NCI-H2029 (cell line): ENCODE measurements at places on chromosomes 11 and 22.

DNA sequence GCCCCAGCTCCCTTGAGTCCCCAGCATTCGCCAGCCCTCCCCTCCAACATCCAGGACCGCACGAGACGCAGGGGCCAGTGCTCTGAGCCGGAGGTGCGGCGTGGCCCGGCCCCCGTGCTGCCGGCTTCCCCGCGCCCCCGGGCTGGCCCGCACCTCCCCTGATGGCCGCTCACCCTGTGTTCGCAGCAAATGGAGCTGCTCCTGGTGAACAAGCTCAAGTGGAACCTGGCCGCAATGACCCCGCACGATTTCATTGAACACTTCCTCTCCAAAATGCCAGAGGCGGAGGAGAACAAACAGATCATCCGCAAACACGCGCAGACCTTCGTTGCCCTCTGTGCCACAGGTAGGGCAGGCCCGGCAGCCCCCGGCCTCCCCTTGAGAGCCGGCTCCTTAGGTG, 2.7 kb downstream of the CCND1 start:
- no peak for DNase-seq

- no peak for DNase-seq
Observed at GRCh38 chr11:126363706-126364248, 8.3 kb downstream of the ST3GAL4 start.

- DNase-seq: no peak
Observed at GRCh38 chr11:103863497-103863896, 172.9 kb upstream of the DDI1 start.

DNA sequence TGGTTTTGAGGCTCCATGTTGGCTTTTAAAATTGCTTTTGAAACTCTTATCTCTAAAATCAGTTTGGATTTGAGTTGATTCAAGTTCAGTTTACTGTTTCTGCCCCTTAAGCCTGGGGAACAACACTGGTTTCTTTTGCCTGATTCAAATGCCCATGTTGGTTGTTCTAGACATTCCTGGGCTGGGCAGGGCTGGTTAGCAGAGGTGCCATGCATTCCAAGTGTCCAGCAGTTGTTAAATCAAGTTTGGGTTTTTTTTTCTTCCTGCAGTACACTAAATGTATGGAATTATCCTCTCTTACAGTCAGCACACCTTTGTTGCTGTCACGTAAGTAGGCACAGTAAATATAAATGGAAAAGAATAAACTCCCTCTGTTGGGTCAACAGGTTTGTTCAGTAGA, 67.2 kb upstream of the MTMR2 start:
- no peak for DNase-seq

GRCh38 chr22:46671824-46672432, 51.7 kb downstream of the GRAMD4 start:
- DNase-seq: no peak

DNA sequence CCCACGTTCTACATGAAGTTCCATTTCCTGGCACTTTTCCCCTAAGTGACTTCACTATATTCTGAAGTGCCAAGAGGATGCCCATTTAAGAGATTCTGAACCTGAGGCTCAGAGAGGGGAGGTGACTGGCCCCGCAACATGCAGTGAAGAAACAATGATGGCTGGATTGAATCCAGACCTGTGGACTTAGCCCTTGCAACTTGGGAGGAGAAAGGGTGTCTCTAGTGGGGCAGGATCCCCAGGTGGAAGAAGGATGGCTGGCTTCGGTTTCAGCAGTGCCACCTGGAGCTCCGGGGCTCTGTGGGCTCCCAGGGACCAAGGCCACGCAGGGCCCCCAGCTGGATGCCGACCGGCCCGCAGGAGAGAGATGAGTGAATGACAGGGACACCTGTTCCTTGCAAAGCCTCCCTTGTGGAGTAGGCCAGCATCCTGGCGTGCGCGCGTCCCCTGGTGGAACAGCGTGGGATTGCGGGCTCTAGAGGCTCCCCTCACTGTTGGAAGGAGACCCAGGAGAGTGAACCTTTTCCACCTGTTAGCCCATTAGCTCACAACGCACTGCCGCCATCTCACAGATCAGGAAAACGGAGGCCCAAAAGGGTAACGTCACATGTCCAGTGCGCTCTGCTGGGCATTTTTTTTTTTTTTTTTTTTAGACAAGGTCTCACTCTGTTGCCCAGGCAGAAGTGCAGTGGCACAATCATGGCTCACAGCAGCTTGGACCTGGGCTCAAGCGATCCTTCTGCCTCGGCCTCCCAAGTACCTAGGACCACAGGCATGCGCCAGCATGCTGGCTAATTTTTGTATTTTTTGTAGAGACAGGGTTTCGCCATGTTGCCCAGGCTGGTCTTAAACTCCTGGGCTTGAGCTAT, 104.7 kb downstream of the KIAA1671 start:
- peak; percentile 45 for DNase-seq

DNA sequence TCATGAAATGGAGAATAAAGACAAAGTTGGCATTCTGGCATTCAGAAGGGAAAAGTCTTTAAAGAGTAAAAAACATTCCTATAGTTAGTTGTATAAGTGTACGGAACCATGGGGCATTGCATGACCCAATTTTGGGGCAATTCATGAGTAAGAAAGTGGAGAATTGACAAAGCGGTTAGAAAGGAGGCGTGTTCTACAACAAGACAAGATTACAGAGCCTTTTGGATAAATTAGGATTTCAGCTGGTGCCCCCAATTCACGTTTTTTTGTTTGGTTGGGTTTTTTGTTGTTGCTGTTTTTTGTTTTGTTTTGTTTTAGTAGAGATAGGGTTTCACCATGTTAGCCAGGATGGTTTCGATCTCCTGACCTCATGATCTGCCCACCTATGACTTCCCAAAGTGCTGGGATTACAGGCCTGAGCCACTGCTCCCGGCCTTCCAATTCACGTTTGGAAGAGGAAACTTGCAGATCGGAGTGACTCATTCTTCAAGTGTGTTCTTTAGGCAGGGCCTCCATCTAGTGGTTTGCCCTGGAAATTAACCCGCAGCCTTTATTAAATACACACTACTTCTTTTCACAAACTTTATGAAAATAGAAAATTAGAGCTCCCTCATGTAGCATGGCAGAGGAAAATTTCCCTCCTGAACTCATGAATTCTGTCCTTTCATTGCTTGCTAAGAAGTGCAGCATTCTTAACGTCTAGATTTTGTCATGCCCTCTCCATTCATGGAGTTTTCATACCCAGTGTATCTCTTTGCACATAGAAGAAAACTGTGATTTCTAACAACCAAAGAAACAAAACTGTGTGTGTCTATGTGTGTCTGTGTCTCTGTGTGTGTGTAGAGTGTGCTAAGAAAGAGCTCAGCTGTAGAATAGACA, 118.1 kb downstream of the BBOX1 start:
- peak; percentile 53 for DNase-seq

- no peak for DNase-seq
Observed at GRCh38 chr22:50260801-50261614, 475 bp downstream of the MAPK12 start.
